Thyroid gland (tissue), 4 donors: ENCODE measurements at places on chromosomes 16 and 17. TPM values are rescaled to one million over a fixed set of nuclear protein-coding genes. Genes with fewer than 3 reads are reported as not detected.
A peak's percentile ranks its signal among the peaks of the same experiment; 100 is the strongest.

The TMC8 gene
- 2.0 TPM for total RNA-seq

The ZNF207 gene
- total RNA-seq, result 206 TPM

The WWOX gene
- 135 TPM for total RNA-seq

The TMIGD1 gene
- total RNA-seq, result not detected

The KRT38 gene
- total RNA-seq, result not detected

The ERN2 gene
- total RNA-seq, result not detected

GRCh38 chr16:24023621-24024020 is 187.8 kb downstream of the PRKCB start:
- DNase-seq, result no peak
- no peak overlapping the region for H3K4me3 ChIP-seq
- no peak overlapping the region for H3K27ac ChIP-seq
- H3K36me3 ChIP-seq, result no peaks in the 10 kb centered on the region
- no peaks in the 10 kb centered on the region for H3K4me1 ChIP-seq
- no peaks in the 10 kb centered on the region for H3K27me3 ChIP-seq

DNA sequence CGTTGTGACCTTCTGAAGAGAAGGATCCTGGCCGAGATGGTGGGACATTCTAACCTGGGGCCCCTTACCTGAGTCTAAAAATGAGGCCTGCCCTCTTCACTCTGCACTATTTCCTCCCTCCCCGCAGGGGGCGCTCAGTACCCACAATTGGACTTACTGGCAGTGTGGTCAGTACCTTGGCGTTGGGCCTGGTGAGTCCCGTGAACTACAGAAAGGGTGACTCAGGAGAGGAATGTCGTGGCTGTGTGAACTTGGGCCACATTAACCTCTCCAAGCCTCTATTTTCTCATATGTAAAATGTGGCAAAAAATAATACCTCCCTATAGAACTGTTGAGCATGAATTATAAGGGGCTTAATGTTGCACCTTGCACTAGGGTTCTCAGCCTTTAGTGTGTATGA is 3.9 kb downstream of the RSAD1 start:
- no peaks in the 10 kb centered on the region for H3K27me3 ChIP-seq
- H3K4me1 ChIP-seq, result peaks cover 35% of the 10 kb centered on the region
- peak; percentile 99 for DNase-seq
- H3K4me3 ChIP-seq, result no peak overlapping the region
- peak overlapping the region; percentile 98 for H3K27ac ChIP-seq

DNA sequence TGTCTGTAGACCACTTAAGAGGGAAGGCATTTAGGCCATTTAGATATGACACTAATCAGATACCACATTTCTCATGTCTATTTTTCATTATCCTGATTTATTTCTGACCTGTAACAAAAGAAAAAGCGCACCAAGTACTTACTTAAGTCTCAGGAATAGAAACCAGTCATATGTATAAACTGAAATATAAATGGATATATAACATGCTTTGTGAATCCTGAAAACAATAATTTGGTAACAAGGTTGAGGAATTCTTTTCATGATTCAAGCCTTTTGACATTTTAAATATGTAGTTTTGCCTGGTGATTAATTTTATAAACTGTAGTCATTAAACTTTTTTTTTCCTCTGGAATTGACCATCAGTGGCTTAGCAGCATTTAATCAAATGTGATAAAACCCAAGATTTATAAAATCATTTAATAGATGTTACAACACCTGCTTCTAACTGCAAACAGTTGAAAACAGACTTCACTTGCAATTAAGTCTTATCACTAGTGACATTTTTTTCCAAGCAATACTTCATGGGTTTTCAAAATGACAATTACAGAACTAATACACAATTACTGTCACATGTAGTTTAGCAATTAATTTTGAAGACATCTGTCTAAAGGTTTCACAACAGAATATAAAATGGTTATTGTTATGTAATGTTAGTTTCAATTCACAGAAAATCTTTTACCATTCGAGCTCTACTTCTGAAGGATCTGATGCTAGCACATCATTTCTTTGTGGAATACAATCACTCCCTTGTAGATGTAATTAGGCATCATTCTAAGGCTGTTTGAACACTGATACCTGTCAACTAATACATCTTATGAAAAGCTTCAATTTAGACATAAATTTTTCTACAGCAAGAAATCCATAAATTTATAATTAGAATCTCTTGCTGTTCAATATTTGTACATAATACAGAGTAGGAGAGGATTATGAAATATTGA is 110.3 kb downstream of the TOX3 start:
- no peaks in the 10 kb centered on the region for H3K36me3 ChIP-seq
- H3K27me3 ChIP-seq, result no peaks in the 10 kb centered on the region
- no peak for DNase-seq
- no peaks in the 10 kb centered on the region for H3K4me1 ChIP-seq
- H3K27ac ChIP-seq, result no peak overlapping the region

DNA sequence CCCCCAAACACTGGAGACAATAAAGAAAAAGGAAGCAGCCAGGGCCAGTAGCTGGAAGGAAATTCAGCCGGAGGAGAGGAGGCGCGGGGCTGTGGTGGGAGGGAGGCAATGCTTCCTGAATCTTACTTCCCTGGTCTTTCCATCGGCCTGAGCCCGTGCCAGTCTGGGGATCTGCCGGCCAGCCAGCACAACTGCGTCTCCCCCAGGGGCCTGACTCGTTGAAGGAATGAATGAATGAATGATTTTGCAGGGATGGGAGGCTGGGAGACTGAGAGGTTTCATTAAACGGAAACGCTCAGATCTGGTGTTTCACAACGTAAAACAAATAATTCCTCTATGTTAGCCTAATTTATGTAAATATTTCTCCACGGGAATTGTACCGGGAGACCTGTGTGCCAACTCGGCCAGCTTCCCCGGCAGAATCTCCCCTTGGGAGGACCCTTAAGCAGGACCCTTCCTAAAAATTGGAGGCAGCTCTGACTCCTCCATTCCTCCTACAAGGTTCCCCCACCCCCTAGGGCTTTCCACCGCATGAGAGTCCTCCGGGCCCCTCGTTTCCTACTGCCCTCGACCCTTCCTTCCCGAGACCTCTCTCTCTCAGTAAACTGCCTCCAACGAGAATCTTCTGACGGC is 1.3 kb upstream of the BAIAP2 start:
- peak overlapping the region; percentile 68 for H3K4me3 ChIP-seq
- peaks cover 41% of the 10 kb centered on the region for H3K4me1 ChIP-seq
- no peak for DNase-seq
- no peaks in the 10 kb centered on the region for H3K27me3 ChIP-seq
- no peaks in the 10 kb centered on the region for H3K36me3 ChIP-seq

- H3K4me3 ChIP-seq, result no peak overlapping the region
- H3K27me3 ChIP-seq, result no peaks in the 10 kb centered on the region
- no peak overlapping the region for H3K27ac ChIP-seq
- no peak for DNase-seq
- no peaks in the 10 kb centered on the region for H3K36me3 ChIP-seq
- peaks cover 4% of the 10 kb centered on the region for H3K4me1 ChIP-seq
Measured at GRCh38 chr17:70776441-70776840, 607.1 kb downstream of the KCNJ2 start.
